Left ventricle myocardium superior (tissue), 1 donor: ENCODE measurements at places on chromosomes 3 and 15.

GRCh38 chr15:55660153-55660552 lies 72.0 kb upstream of the PYGO1 start:
- no peak for DNase-seq

- no peak for DNase-seq
Observed at GRCh38 chr3:99699841-99700240, 61.4 kb downstream of the COL8A1 start.

DNA sequence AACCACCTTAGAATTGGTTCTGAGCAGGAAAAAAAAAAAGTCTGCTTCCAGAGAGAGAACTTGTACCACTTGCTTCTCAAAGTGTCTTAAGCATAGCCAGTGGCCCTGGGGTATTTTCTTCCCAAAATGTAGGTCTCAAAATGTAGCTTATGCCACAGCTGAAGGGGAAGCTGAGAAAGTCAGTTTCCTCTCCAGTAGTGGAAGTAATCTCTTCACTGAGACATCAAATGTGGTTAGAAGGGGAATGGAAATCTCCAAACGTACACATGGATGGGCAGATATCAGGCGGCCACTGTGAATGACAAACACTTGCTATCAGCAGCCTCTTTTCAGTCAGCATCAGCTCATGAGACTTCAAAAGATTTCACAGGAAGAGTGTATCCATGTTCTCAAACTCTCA lies 841.2 kb downstream of the TUSC7 start:
- DNase-seq, result no peak

GRCh38 chr3:24548278-24548677 lies 53.6 kb upstream of the THRB start:
- DNase-seq, result no peak

GRCh38 chr3:128723477-128723876 lies 2.5 kb upstream of the RAB7A start:
- DNase-seq, result no peak
